Frontal cortex (tissue), 4 donors: ENCODE measurements at places on chromosomes 2 and 18.

DNA sequence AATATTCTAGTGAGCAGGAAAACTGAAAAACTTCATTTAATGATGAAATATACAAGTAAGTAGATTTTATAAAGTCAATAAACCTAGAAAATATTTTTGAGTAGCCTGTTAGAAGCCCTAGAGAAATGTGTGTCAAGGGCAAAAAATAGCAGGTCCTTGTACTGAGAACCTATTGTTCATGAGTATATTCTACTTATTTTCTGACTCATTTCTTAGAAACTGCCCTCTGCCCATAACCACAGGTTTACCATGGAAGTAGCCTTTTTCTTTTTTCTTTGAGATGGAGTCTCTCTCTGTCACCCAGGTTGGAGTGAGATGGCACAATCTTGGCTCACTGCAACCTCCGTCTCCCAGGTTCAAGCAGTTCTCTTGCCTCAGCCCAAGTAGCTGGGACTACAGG, 19.4 kb upstream of the SELENOI start:
- DNase-seq: no peak

GRCh38 chr2:118269408-118270051, 181.3 kb downstream of the INSIG2 start:
- no peak for DNase-seq

GRCh38 chr2:230995821-230996220, at the start of gene SPATA3:
SPATA3 (plus strand) TSS chr2:230996121; CDS start chr2:230996234, 113 bp downstream.
- no peak for DNase-seq

- no peak for DNase-seq
Measured at GRCh38 chr2:83826577-83826976, 632.5 kb downstream of the SUCLG1 start.

DNA sequence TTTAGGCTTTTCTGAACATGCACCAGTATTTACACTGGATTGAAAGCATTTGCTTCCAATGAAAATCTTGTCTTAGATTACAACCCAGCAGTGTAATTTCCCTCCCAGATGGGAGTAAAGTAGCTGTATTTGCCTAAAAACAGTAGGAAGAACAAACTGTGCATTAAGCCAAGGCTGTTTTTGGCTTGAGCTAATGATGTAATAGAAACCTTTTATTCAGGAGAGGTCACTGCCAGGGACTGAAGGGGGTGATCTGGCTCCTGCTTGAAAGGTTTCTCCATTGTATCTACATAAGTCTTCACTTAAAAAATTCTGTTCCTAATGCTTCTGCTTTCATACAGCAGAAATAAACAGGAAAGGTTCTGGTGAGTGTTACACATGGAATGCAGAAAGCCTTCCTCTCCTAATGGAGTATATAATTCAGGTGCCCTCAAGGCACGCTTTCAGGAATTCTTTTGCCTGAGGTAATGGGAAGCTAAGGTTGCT, 74.4 kb downstream of the MEIS1 start:
- no peak for DNase-seq

GRCh38 chr2:205650450-205650849, 31.9 kb upstream of the NRP2 start:
- DNase-seq: no peak

- peak; percentile 40 for DNase-seq
Measured at GRCh38 chr2:241774419-241775222, 2.0 kb upstream of the GAL3ST2 start.

DNA sequence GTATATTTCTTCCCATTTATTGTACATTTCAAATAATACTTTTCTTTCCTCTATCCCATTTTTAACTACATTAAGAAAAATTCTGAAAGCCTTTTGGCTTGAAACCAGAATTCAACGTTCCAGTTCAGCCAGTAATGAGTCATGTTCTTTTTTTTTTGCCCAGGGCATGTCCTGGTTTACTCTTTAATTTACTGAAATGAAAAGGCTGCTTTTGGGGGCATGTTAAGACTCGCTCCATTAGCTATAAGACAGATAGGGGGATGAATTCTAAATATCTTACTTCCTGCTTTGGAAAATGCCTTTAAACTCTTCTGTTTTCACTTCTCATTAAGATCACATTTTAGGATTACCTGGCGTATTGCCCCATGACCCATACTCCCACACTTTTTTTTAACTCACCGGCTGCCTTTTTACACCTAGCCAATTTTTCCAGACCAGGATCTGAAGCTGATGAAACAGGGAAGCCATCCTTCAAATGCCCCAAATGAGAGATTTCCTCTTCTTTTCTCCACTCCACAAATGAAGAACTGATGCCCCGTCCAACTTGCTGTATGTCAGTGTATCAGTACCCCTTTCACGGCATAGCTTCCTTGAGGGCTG, 585 bp downstream of the ABCA12 start:
- no peak for DNase-seq

GRCh38 chr2:27832396-27832795, 57.8 kb downstream of the RBKS start:
- no peak for DNase-seq

DNA sequence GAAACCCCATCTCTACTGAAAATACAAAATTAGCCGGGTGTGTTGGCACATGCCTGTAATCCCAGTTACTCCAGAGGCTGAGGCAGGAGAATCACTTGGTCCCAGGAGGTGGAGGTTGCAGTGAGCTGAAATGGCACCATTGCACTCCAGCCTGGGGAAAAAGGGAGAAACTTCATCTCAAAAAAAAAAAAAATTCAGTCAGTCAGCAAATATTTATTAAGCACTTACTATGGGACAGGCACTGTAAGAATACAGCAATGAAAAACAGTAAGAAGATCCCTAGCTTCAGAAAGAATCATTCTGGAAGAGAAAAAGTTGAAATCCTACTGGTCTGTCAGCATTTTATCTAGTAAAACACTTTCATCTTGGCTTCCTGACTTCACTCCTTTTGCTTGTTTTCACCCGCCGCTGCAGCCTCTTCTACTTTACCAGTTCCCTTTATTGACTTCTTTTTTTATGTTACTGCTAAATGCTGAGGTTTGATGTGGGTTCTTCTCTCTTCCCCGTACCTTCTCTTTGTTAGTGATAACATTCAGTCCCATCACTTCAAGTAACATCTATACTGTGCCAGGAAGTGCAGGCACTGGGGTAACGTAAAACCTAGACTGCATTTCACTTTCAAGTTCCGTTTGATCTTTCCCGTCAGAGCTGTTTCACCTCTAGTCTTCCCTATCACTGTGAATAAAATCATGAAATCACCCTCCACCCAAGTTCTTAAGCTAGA, 10.8 kb upstream of the TAF4B start:
- no peak for DNase-seq

DNA sequence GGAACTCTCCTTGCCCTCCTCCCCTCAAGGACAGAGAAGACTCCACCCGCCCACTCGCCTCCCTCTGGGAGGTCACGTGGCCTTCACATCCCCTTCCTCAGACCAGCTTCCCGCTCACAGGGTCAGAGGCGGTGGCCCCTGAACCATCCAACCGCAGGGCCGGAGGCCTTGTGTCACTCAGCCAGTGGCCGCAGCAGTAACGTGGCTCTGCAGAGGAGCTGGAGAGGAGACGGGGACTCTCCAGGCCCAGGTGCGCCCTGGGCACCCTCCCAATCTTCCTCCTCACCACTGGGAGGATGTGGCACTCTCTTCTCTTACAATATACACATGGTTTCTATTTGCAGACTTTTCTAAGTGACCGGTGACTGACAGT, 161.7 kb downstream of the TWIST2 start:
- no peak for DNase-seq

DNA sequence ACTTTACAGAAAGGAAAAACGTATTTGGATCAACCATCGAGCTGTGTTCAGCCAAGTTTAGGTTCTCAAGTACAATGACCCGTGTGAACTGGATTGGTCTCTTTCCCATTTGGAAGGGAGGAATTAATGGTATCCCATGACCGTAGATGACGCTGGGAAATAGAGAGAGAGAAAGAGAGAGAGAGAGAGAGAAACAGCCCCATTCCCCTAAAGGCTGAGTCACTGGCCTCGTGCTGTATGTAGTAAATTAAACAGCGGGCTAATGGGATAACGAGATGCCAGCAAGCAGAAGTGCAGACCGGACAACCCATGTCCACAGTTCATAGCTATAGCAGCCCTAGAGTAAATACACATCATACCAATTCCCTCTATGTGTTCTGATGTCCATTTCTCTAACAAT, 99.6 kb downstream of the BCL11A start:
- no peak for DNase-seq

GRCh38 chr2:7539077-7539476, 621.9 kb downstream of the RNF144A start:
- no peak for DNase-seq

DNA sequence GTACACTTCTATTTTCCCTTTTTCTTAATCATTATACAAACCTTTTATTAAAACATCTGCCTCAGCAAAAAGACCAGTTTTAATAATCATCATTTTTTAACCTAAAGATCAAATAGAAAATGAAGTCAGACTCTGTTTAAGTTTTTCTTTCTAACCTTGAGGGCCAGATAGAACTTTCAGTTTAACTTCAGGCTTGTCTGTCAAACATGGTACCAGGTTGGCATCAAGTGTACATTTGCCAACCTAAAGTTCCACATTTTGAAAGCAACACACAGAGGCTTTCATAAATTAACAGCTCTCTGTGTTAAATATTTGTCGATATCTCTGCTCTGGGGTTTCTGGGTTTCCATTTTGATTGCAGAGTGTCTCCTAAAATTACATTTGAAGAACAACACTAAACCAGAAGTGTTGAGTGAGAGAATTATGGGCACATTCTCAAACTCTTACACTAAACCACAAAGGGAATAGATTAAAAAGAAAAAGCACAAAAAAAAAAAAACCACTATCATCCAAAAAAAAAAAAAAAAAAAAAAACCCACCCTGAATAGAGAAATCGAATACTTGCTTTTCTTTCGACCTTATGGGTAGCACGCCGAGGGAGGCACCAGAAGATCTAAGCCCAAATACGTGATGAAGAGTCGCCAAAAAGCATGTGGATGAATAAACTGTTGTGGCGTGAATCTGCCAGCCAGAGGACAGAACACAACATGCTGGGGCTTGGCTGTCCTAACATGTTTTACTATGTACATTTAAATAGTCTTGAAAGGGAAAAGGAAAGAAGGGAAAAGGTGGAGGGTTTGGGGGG, 166.2 kb downstream of the TCF4 start:
- no peak for DNase-seq

GRCh38 chr2:215917953-215918620, 95.3 kb downstream of the MREG start:
- DNase-seq: no peak

DNA sequence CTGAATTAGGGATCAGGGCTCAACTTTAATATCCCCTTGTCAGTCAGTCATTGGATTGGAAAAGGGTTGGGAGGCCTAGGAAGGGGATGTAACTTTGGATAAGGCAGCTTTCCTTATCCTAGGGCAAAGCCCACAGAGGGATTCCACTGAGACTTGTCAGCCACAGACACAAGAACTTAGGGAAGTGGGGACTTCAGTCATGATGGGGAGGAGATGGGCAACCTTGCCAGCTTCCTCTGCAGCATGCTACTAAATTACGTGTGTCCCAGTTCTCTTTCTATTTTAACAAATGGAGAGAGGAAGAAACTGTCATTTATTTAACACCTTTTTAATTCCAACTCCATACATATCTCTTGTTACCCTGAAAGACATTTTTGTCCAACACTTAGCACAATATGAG, 237.8 kb downstream of the WDR7 start:
- no peak for DNase-seq

DNA sequence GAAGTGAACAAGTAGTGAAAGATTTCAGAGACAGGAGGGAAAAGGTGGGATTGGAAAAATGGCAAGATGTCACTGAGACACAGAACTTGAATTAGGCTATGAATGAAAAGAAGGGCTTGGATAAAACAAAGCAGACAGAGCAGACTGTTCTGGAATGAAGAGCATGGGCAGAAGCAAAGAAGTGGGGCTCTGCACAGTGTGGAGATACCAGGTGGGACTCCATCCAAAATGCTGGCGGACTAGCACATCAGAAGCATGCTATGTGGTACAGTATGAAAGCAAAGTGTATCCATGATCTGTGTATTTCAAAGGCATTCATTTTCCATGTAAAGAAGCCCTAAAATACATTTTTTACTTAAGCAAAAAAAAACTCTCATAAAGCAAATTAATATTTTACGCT, 410.8 kb upstream of the LYPD1 start:
- no peak for DNase-seq

DNA sequence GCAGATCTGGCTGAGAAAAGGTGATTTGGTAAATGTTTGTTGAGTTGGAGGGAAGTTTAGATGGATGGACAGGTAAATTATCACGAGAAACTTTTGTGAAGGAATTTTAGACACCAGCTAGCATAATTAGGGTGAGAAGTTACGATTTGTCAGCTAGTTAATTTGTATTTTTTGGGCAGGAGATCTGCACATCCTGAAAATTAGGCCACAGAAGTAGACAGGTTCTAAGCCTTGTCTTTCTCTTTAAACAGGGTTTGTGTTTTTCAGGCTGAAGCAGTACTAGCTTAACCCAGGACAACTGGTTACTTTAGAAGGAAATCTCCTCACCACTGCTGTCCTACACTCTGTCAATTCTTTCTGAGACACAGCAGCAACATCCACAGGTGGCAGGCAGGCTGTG, 49.1 kb downstream of the DDX1 start:
- no peak for DNase-seq

- DNase-seq: no peak
Measured at GRCh38 chr2:193774166-193774565, 1579.4 kb upstream of the TMEFF2 start.

- no peak for DNase-seq
Measured at GRCh38 chr2:23019476-23019875, 365.5 kb upstream of the KLHL29 start.

GRCh38 chr18:28961669-28962228, 784.8 kb upstream of the CDH2 start:
- no peak for DNase-seq

- no peak for DNase-seq
Measured at GRCh38 chr2:111685342-111685741, 198.7 kb downstream of the ANAPC1 start.

GRCh38 chr2:149017116-149017985, 21.1 kb upstream of the LYPD6B start:
- peak; percentile 72 for DNase-seq

GRCh38 chr2:111176388-111176787, 55.7 kb downstream of the BCL2L11 start:
- DNase-seq: no peak

- DNase-seq: no peak
Measured at GRCh38 chr18:32308493-32309120, 118.8 kb downstream of the MEP1B start.

DNA sequence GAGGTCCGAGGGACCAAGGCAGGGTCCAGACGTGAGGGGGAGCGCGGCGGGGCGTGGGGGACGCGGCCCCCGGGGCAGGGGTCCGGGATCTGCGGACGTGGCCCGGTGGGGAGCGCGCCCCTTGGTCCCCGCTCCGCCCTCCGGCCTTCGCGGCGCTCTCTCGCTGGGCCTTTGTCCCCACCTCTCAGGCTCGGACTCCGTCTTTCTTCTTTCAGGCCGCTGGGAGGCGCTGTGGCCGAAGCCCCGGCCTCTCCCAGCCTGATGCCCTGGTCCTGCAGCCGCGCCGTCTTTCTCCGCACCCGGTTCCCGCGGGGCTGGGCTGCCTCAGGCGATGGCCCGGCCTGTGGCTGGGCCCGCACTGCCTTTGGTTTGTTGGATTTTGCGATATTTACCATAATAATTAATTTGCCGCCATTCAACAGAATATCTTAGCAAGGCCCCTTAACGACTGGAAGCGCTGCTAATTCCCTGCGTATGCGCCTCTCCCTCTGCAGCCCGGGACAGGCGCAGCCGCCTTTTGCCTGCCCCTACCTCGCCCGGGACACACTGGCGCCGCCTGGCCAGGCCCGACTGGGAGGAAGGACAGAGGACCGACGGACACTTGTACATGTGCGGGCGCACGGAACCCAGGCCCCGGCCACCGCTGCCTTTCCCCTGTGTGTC, 10.8 kb downstream of the SIX3 start:
- DNase-seq: peak; percentile 68

GRCh38 chr2:42196403-42197267, 27.5 kb downstream of the EML4 start:
- no peak for DNase-seq

- DNase-seq: no peak
Measured at GRCh38 chr2:41867553-41867952, 180.3 kb upstream of the PKDCC start.
